CD4-positive, alpha-beta T cell treated with Interleukin-2 at 100 ng/mL for 4 hours (primary cell): ENCODE measurements at places on chromosomes 5 and 9.

- peak; percentile 69 for DNase-seq
Observed at GRCh38 chr5:98772415-98773213, 849 bp upstream of the RGMB start.

GRCh38 chr5:3517348-3517747 is 78.3 kb upstream of the IRX1 start:
- DNase-seq: no peak

GRCh38 chr5:6576861-6577501 is 55.9 kb downstream of the NSUN2 start:
- no peak for DNase-seq

DNA sequence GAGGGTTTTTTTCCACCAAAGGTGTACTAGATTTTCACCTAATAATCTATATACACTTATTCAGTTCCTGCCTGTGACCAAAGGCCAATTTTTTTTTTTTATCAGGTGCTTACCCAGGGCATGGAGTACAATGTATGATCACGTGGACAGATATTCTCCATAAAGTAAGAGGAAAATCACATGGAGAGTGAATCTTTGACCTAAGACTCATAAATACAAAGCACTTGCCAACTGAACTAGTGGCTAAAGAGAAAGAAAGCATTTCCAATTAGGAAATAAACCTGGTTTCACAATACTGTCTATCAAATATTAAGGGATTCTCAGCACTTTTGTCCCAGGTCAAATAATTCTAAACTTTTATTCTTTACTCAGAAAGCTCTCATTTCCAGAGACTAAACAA is 33.0 kb upstream of the CEP120 start:
- DNase-seq: no peak

GRCh38 chr9:107569174-107569573 is 79.6 kb upstream of the KLF4 start:
- no peak for DNase-seq

- no peak for DNase-seq
Observed at GRCh38 chr5:138468133-138468965, 3.1 kb downstream of the EGR1 start.

- DNase-seq: no peak
Observed at GRCh38 chr9:76580188-76580587, 121.2 kb downstream of the GCNT1 start.

GRCh38 chr5:135120951-135121350 is 86.9 kb upstream of the PITX1 start:
- DNase-seq: no peak

GRCh38 chr9:72363236-72363635 is 1.8 kb downstream of the ZFAND5 start:
- DNase-seq: no peak

DNA sequence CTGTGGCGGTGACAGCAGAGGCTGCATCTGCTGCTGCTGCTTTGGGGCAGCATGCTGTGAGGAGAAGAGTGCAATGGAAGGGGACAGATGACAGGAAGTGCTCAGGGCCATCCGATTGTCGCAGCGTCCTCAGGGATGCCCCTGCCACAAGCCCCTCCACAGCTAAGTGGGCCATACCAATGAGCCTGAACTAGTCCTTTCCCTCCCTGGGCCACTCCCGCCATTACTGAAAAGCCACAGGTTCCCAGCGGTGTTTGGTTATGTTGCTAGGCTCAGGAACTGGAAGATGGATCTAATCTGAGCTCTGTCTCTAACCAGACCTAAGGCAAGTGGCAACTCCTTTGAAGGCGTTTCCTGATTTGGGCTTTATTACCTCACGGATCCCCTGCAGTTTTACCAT is 109.2 kb downstream of the GAPVD1 start:
- DNase-seq: no peak
